Osteocyte (in vitro differentiated cells): ENCODE measurements at places on chromosomes 1 and 21. TPM values are rescaled to one million over a fixed set of nuclear protein-coding genes. Genes with fewer than 3 reads are reported as not detected.

RHOU gene
- 2.3 and 2.4 TPM in 2 replicates for total RNA-seq

PTAFR gene
- total RNA-seq, result 0.08 TPM in 1 of 2 replicates, not detected in the other

SFN gene
- total RNA-seq, result not detected in 2 replicates

ATP6V1G3 gene
- not detected in 2 replicates for total RNA-seq

OR2L2 gene
- 0.08 and 0.13 TPM in 2 replicates for total RNA-seq

STYXL2 gene
- total RNA-seq, result 0.70 and 0.86 TPM in 2 replicates

GPN2 gene
- 26.4 and 26.6 TPM in 2 replicates for total RNA-seq

MYOM3 gene
- total RNA-seq, result not detected in 2 replicates

GSTM5 gene
- not detected in 2 replicates for total RNA-seq

- H3K4me3 ChIP-seq, result no peak overlapping the region
- no peak overlapping the region for H3K27ac ChIP-seq
- peaks cover 79% of the 10 kb centered on the region for H3K27me3 ChIP-seq
- no peaks in the 10 kb centered on the region for H3K36me3 ChIP-seq
Observed at GRCh38 chr1:166950156-166950555, 25.2 kb downstream of the ILDR2 start.

DNA sequence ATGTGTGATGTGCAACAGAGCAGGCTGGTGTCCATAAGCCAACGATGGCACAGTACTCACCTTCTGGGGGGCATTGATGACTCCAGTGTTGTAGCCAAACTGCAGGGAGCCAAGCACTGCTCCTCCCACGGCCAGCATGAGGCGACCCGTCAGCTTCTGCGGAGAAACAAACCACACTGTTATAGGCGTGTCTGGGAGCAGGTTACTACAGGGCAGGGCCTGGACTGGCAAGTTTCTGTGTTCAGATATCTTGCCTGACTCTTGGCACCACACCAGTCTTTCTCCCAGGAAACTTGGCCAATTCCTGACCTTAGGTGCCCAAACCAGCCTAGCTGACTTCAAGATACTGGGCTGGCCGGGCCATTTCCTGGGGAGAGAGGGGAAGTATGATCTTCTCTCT, 15.5 kb downstream of the SLC2A1 start:
- H3K36me3 ChIP-seq, result peaks cover 32% of the 10 kb centered on the region
- peak overlapping the region; percentile 94 for H3K27ac ChIP-seq
- no peaks in the 10 kb centered on the region for H3K27me3 ChIP-seq

- no peaks in the 10 kb centered on the region for H3K36me3 ChIP-seq
- H3K27ac ChIP-seq, result peak overlapping the region; percentile 92
- H3K27me3 ChIP-seq, result no peaks in the 10 kb centered on the region
- peak overlapping the region; percentile 80 for H3K4me3 ChIP-seq
- no peak for DNase-seq
- peaks cover 32% of the 10 kb centered on the region for H3K4me1 ChIP-seq
Observed at GRCh38 chr1:61743716-61744580, 1.7 kb downstream of the PATJ start.

GRCh38 chr1:172895050-172895460, 155.7 kb downstream of the TNFSF18 start:
- H3K27me3 ChIP-seq, result no peaks in the 10 kb centered on the region
- H3K4me1 ChIP-seq, result peaks cover 28% of the 10 kb centered on the region

DNA sequence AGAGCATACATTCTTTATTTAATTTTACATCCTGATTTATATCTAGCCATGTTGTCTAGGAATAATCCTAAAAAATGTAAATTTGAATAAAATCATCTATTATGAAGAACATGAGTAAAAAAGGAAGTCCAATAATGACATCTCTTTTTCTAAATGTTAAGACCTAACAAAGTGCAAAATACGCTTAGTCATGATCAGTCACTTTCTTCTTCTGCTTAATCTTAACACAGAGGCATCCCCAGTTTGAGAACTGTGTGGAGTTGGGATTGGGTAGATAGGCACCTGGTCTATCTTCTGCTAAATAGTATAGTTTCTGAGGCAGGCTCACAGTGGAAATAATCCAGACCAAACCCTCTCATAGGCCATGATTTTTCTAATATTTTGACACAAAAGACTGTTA, 311.7 kb upstream of the LRRC7 start:
- no peak overlapping the region for H3K4me3 ChIP-seq
- no peaks in the 10 kb centered on the region for H3K4me1 ChIP-seq
- H3K36me3 ChIP-seq, result no peaks in the 10 kb centered on the region
- DNase-seq, result no peak
- no peaks in the 10 kb centered on the region for H3K27me3 ChIP-seq

DNA sequence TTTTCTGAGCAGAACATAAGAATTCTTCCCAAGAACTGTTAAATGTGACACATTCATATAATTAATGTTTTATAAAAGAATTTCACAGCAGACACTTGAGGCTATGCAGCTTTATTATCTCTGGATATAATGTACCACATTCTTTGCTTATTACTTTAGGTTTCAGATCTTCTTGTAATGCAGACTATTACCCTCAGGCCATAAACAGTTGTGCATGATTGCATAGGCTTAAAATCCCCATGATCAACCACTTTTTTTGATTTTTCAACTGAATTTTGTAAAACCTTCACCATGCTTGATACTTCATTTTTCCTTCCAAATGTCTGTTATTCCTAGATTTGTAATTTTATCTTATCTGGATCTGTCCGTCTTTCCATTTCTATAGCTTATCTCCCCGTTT, 1355.7 kb downstream of the BRINP3 start:
- H3K4me3 ChIP-seq, result no peak overlapping the region
- H3K36me3 ChIP-seq, result peaks cover 8% of the 10 kb centered on the region
- peaks cover 14% of the 10 kb centered on the region for H3K4me1 ChIP-seq
- DNase-seq, result no peak
- no peak overlapping the region for H3K27ac ChIP-seq

DNA sequence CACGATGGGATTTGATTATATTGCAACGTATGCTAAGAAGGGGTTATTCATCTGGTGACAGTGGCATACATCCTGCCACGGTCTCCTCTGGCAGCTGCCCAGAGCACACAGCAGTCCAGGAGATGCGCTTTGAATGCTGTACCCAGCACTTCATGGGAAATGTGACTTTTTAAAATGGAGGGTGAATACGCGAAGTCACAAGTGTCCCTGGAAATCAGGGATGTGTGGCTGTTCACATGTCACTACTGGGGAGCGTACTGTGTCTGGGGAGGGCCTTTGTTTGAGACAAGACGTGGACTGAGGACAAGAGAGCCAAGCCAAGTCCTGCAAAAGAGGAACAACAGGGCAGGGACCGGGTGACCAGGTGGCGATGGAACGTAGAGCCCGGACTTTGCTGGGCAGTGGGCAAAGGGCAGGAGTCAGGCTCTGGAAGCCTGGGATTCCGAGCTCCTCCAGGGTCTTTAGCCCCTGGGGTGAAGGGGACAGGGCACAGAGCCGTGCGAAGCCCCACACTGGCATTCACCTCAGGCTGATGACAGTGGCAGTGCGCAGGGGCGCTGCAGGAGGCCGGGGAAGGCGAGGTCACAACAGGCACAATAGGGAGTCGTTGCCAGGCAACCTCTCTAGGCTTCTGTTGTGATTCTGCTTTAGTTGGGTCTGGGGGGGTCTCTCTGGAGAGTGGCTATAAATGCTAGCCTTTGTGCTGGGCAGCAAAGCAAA, 11.4 kb upstream of the ZBTB21 start:
- no peaks in the 10 kb centered on the region for H3K27me3 ChIP-seq
- DNase-seq, result no peak
- H3K27ac ChIP-seq, result peak overlapping the region; percentile 41
- peaks cover 14% of the 10 kb centered on the region for H3K4me1 ChIP-seq
- no peaks in the 10 kb centered on the region for H3K36me3 ChIP-seq
- no peak overlapping the region for H3K4me3 ChIP-seq

- H3K4me3 ChIP-seq, result no peak overlapping the region
- H3K36me3 ChIP-seq, result peaks cover 25% of the 10 kb centered on the region
- DNase-seq, result no peak
- no peak overlapping the region for H3K27ac ChIP-seq
- H3K4me1 ChIP-seq, result no peaks in the 10 kb centered on the region
Observed at GRCh38 chr21:43667191-43667904, 8.0 kb downstream of the RRP1B start.

DNA sequence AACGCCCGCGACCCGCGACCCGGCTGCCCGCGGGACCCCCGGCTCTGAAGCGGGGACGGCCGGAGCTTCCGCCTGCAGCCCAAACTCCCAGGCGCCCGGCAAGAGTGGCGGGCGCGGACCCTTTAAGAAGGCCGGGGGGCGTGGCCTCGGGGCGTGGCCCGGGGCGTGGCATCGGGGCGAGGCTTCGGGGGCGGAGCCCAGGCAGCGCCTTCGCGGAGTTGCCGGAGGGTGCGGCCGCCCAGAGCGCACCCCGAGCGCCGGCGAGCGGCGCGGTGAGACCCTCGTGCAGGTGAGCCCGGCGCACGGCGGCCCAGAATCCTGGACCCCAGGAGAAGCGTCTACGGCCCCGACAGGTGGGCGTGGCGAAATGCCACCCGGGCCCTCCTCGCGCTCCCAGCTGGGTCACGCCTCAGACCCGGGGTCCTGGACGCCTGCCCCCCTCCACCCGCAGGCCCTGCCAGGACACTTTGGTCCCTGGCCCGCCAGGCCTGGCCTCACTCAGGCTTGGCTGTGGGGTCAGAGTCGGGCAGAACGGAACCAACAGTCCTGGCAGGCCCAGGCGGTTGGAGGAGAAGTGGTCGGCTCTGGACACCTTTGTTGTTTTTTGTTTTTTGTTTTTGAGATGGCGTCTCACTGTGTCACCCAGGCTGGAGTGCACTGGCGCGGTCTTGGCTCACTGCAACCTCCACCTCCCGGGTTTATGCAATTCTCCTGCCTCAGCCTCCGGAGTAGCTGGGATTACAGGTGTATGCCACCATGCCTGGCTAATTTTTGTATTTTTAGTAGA, 14.4 kb downstream of the RNF223 start:
- H3K4me3 ChIP-seq, result peak overlapping the region; percentile 55
- peaks cover 2% of the 10 kb centered on the region for H3K36me3 ChIP-seq
- H3K4me1 ChIP-seq, result peaks cover 33% of the 10 kb centered on the region
- no peaks in the 10 kb centered on the region for H3K27me3 ChIP-seq

DNA sequence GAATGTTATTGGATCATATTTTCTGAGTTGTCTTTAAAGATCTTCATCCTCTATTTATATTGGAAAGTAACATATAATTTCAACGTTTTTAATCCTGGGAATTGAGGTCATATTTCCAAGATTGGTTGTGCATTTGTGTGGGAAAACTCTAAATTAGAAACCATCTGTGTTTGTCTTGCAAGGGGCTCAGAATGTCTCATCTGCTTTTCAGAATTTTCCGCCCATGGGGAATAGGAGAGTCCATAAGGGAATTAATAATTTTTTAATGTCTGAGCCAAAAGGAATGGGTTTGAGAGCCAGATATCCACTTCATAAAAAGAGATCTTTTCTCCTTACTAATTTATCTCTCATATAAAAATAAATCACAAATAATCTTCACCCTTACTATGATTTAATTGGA, 84.8 kb upstream of the MAP1LC3C start:
- H3K27ac ChIP-seq, result no peak overlapping the region
- H3K36me3 ChIP-seq, result no peaks in the 10 kb centered on the region
- no peak overlapping the region for H3K4me3 ChIP-seq
- H3K27me3 ChIP-seq, result no peaks in the 10 kb centered on the region

- H3K27ac ChIP-seq, result no peak overlapping the region
- no peaks in the 10 kb centered on the region for H3K4me1 ChIP-seq
- H3K27me3 ChIP-seq, result peaks cover 8% of the 10 kb centered on the region
- H3K4me3 ChIP-seq, result no peak overlapping the region
Observed at GRCh38 chr1:111851552-111851951, 95.9 kb downstream of the DDX20 start.

GRCh38 chr1:187411118-187411517, 582.4 kb downstream of the PLA2G4A start:
- DNase-seq, result no peak
- H3K36me3 ChIP-seq, result no peaks in the 10 kb centered on the region
- H3K27ac ChIP-seq, result no peak overlapping the region
- H3K4me3 ChIP-seq, result no peak overlapping the region
- H3K4me1 ChIP-seq, result peaks cover 16% of the 10 kb centered on the region
- no peaks in the 10 kb centered on the region for H3K27me3 ChIP-seq

GRCh38 chr1:234862360-234862943, 252.5 kb upstream of the IRF2BP2 start:
- DNase-seq, result no peak
- no peak overlapping the region for H3K27ac ChIP-seq
- no peaks in the 10 kb centered on the region for H3K27me3 ChIP-seq

GRCh38 chr1:104856091-104856490, 1106.4 kb downstream of the AMY1C start:
- H3K4me3 ChIP-seq, result no peak overlapping the region
- H3K4me1 ChIP-seq, result no peaks in the 10 kb centered on the region
- no peaks in the 10 kb centered on the region for H3K36me3 ChIP-seq
- no peak for DNase-seq
- no peak overlapping the region for H3K27ac ChIP-seq

DNA sequence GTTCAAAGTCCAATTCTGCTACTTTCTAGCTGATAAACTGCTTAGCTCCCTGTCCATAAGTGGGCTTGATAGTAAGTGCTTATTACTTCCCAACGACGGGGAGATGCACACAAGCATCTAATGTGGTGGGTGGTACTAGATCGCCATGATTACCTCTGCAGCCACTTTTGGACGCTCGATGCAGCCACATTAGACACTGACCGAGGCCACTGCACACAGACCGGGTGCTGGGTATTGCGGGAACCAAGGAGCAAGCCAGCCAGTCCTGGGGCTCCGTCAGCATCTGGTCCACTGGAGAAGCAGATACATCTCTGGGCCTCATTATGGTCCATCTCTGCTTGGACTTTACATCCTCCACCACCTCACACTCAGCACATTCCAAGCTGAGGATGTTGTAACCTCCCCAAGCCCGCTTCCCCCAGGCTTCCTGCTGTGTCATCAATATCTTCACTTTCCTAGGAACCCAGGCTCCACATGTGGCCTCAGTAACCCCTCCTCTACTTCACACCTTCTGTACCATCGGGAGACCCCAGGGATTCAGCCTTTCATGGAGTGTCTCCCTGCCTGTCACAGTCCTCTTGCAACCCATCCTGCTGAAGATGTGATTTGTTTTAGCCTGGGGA, 48.2 kb downstream of the RHOU start:
- H3K36me3 ChIP-seq, result no peaks in the 10 kb centered on the region
- peaks cover 15% of the 10 kb centered on the region for H3K27me3 ChIP-seq
- no peaks in the 10 kb centered on the region for H3K4me1 ChIP-seq
- no peak for DNase-seq
- H3K27ac ChIP-seq, result no peak overlapping the region

- no peak overlapping the region for H3K27ac ChIP-seq
- peaks cover 21% of the 10 kb centered on the region for H3K36me3 ChIP-seq
- no peak overlapping the region for H3K4me3 ChIP-seq
- DNase-seq, result peak; percentile 38
- H3K4me1 ChIP-seq, result peaks cover 19% of the 10 kb centered on the region
- H3K27me3 ChIP-seq, result peaks cover 5% of the 10 kb centered on the region
Observed at GRCh38 chr1:200866116-200866515, 6.7 kb upstream of the GPR25 start.

DNA sequence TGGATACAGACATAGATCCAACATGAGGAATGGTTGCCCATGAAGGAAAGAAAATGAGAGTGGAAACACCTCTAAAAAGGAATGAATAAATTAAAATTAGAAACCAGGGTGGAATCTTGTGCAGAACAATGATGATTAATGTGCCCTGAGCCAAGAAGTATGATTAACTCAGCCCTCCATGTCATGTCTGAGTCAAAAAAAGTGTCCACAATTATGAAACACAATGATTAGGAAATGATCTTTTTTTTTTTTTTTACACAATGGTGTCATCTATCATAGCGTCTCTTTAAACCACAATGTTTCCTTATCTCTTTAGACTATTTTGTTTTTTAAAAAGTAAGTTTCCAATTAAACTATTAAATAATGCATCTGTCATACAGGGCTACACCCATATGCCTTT, 78.9 kb upstream of the RAB4A start:
- peaks cover 35% of the 10 kb centered on the region for H3K27me3 ChIP-seq
- no peaks in the 10 kb centered on the region for H3K36me3 ChIP-seq
- H3K4me1 ChIP-seq, result no peaks in the 10 kb centered on the region

GRCh38 chr1:19441048-19441780, 44.1 kb downstream of the CAPZB start:
- peak overlapping the region; percentile 22 for H3K4me3 ChIP-seq
- peaks cover 4% of the 10 kb centered on the region for H3K36me3 ChIP-seq
- peaks cover 98% of the 10 kb centered on the region for H3K4me1 ChIP-seq
- H3K27ac ChIP-seq, result peak overlapping the region; percentile 99
- DNase-seq, result no peak
